OCI-LY7 (cell line): ENCODE measurements at places on chromosomes 2 and 18. TPM values are rescaled to one million over a fixed set of nuclear protein-coding genes. Genes with fewer than 3 reads are reported as not detected.

DNA sequence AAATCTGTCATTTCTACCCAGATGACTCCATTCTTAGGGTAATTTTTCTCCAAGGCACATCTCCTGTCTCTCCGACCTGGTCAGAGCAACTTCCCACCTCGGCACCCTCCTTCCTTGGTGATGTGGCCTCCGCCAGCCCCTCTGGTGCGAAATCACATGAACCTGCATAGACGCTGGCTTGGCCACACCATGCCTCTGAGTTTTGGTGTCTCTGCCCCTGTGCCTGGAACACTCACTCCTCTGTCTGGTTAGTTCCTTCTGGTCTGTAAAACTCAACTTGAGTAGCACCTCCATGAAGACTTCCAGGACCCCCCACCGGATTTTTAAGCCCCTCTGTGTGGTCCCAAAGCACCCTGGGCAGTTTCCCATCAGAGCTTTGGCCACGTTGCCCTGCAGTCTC lies 83.2 kb upstream of the OTOS start:
- no peak for DNase-seq

WDR35 gene
- total RNA-seq = 1.5 and 2.2 TPM in 2 replicates

GRCh38 chr2:38718601-38719000 lies 32.6 kb downstream of the SRSF7 start:
- DNase-seq = no peak

DNA sequence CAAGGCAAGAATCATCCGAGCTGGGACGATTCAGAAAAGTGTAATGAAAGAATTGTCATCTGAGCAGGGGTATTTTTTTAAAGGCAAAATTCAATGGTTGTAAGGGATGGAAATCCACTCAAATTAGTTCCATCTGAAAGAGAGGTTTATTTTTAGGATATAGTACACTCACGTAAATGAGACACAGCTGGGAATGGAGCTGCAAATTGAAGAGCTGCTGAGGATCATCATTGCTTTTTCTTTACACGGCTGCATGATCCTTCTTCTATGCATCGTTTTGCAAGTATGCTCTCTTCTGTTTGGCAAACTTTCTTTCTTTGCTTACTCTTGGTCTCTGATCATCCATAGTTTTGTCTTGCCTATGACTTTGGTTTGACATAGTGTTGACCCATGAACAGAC lies 27.4 kb upstream of the CUL3 start:
- DNase-seq = no peak

DNA sequence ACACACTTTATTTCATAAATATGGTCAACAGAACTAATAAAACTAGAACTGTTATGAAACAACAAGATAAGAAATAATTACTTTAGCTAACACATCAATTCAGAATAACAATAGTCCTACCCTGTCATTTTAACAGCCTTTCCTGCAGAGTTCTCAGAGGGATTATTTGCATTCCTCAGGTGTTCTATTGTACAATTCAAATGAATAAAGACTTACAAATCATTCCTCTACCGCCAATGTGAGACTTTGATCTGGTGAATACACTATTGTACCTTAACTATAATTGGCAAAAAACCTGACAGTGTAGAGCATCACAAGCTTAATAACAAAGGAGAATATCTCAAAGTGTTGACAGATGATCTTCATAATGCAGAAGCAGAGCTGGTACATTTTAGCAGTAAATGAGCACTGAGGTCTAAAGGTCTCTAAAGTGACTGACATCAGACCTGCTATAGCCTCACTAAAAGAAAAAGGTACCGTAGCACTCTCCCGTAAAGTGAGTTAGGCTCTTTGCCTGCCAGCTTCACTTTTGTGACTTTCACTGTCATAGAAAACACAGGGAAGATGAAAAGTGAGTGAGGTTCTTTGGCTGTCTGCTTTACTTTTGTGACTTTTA lies 118.8 kb upstream of the SP3 start:
- DNase-seq = no peak

DNA sequence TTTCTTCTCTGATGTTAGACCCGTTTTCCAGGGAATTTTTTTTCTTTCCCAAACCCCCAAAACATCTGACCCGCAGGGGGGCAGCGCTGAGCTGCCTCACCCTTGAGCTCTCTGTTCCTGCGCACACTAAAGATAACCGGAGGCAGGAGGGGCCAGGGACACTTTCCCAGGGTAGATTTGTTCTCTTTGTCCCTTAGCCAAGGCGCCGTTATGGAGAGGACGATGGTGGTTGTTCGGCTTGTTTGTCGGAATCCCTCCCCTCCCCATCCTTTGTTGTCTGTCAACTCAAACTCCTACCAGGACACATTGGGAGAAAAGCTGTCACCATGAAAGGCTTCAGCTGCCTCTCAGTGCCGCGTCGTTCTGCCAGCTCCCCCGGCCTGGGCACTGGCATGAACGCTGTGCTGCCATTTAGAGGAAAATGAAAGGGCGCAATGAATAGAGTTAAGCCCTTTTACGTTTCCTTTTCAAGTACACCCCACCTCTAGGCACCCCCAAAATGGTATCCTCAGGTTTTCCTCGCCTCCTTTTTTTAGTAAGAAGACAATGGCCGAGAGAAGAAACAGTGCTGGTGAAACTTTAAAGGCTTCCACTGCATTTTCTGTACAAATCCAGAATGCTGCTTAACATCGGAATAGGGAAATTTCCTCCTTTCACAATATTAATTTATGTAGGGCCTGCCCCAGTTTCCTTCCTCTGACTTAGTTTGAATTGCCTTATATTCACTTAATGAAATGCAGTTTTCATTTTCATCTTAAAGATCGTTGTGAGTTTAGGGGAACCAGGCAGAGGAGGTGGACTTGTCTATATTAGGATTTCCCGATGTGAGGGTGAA lies 62.1 kb downstream of the RND3 start:
- no peak for DNase-seq

GRCh38 chr18:45121146-45121545 lies 440.5 kb downstream of the SETBP1 start:
- no peak for DNase-seq

FMNL2 gene
- 0.21 and 0.24 TPM in 2 replicates for total RNA-seq

ERCC3 gene
- 58.3 and 58.4 TPM in 2 replicates for total RNA-seq

DNA sequence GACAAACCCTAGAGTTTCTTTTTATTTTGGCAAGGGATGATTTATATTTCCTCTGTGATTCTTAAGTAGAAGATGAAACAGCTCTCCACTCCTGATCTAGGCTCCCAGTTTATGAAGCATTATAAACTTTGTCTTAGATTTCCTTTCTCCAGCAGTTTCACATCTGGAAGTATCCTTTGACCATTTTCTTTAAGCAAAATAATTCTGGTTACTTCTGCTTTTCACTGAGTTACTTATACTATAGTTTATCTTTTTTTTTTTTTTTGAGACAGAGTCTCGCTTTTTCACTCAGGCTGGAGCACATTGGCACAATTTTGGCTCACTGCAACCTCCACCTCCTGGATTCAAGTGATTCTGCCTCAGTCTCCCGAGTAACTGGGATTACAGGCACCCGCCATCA lies 45.5 kb downstream of the KCMF1 start:
- DNase-seq = no peak

DNA sequence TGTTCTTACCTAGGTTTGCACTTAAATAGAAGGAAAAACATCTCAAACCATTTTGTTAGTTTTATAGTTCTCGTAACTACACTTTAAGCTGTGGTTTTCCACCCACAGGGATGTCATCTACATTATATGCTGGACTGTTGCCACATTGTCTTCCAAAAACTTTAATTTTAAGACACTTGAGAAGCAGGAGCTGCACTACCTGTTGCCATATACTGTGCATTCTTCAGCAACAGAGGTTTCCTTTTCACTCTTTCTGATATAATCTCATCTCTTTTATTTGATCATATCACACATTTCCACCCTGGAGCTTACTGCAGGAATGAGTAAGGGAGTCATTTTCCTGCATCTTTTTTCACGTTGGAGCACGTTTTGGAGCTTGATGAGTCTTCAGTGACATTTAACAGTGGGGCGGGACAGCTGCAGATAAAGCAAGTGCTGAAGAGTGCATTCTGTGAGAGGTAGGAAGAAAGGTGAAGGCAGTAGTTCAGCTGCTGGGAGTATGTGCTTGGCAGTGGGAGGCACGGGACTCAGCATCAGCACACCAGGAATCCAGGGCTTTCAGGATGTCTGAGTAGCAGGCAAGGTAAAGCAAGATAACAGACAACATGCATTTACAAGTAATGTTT lies 3.8 kb downstream of the LIMS1 start:
- DNase-seq = no peak

ARHGEF4 gene
- 1.3 and 1.7 TPM in 2 replicates for total RNA-seq

GRCh38 chr2:155368934-155369333 lies 670.4 kb downstream of the KCNJ3 start:
- DNase-seq = peak; percentile 34

- no peak for DNase-seq
Measured at GRCh38 chr18:31497836-31498573, at the start of gene DSG2. Gene DSG2, plus strand, starts transcription at chr18:31498177. Its CDS starts 75 bp downstream, at chr18:31498252.

DNA sequence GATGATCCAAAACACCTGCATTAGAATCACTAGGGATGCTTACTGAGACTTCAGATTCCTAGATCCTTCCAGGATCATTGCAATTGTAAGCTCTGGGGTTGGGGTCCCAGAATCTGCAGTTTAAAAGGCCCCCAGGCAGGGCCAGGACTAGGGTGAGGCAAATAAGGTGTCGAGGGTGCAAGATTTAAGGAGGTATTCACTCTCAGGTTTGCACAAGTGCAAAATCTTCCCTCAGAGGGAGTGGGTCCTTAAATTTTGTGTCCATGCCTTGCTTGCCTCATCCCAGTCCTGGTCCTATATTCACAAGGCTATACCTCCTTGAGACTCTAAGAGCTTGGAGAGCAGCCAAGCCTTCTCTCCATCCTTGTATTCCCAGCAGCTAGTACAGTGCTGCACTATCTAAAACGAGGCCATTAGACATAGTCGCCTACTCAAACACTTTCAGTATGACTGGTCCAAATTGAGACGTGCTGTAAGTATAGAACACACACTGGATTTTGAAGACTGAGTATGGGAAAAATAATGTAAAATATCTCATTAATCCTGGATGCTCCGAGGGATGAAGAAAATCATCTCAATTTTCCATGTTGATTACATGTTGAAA lies 31.6 kb upstream of the MREG start:
- no peak for DNase-seq

DNA sequence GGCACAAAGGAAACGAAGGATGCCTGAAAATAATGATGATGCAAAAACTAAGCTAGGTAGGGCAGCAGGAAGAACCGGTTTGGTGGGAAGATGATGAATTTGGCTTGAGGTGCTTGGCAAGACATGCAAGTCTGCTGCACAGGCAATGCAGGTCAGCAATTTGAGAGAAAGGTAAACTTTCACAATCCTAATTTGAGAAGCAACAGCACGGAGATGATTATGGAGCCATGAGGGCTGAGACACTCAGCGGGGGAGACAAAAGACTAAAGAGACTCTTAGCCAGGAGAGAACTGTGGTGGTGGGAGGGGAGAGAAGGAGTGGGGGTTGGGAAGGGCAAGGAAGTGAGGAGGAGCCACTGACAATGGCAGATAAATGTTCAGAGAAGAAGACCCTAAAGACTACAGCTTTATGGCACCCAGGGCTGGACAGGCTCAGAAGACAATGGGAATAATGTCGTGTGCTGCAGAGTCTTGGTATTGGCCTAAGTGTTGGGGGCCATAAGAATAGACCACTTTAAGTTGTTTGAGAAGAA lies 19.4 kb upstream of the RNF149 start:
- no peak for DNase-seq

DNA sequence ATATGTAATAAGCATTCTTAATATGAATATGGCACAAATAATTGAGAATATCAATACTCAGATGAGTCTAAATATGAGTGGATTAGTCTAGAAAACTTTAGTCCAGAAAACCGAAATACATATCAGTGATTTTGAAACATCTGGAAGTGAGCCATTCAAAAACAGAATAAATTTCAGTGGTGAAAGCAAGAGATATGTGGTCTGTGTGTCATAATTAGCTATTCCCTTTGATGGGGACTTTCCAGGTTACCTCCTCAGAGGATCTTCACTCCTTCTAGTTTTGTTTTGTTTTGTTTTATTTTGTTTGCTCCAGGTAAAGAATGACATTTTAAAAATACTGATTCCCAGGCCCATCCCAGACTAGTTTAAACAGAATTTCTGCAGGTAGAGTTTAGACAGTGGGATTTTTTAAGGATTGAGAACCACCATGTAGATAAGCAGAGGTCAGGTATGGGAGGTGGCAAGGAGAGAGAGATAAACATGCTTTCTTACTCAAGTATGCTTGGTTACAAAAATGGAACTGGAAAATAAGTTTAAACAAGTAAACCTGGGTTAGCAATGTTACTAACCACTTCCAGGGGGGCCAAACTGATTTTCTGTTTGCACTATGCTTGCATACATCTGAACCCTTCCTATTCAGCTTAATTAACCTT lies 70.7 kb downstream of the NABP1 start:
- DNase-seq = no peak

SALL3 gene
- not detected in 2 replicates for total RNA-seq

GRCh38 chr2:235556086-235556485 lies 62.2 kb downstream of the AGAP1 start:
- no peak for DNase-seq

PARD3B gene
- total RNA-seq = not detected in 2 replicates

GAL3ST2 gene
- total RNA-seq = 1.1 TPM in 2 replicates

SDC1 gene
- 0.10 TPM in 1 of 2 replicates, not detected in the other for total RNA-seq

DNA sequence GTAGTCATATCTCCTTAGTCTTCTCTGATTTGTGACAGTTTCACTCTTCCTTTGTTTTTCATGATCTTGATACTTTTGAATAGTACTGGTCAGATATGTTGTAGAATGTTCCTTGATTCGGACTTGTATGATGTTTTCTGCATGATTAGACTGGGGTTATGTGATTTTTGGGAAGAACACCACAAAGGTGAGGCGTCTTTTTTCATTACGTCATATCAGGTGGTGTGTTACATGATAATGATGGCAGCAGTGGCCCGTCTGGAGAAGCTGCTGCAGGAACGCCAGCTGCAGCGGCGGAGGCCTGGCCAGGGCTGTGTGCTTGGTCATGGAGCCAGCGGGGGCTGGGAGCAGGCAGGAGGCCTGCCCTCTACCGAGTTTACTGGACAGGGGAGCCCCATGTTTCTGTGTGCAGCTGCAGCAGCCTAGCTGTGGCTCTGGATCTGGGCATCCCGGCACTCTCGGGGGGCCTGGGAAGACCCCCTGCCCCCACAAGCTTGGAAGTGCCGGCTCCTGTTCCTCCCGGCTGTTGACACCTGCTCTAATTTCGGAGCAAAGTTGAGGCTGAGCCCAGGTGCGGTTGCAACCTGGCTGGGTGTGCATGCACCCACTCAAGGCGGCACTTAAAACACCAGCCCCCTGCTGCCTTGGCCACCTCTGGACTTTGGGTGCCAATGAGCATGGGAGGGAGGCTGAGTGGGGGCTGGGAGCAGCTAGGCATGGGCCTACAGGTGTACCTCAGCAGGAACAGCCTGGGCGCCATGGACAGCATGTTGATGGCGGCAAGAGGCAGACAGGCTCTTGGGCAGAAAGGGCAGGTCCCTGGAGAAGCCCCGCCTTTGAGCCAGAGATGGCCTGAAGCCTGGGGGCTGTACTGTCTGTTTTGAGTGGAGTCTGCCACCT lies 26.1 kb downstream of the SLC4A10 start:
- DNase-seq = no peak

DNA sequence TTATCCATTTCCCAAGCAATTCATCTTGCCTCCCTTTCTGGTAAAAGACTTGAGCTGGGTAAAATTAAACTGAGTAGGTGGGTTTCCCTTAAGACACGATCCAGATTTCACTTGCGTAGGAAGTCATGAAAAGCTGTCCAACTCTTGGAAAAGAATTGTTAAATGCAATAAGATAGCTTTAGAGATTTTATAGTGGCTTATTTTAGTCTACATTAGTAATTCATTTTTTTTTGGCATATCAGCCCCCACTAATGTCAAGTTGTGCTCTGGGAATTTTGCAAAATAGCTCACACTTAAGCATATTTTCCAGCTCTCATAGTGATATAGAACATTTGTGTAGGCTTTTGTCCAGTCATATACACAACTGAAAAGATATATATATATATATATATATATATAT lies 344.7 kb upstream of the FIGN start:
- DNase-seq = no peak

- DNase-seq = no peak
Measured at GRCh38 chr2:179140571-179140970, 90.6 kb upstream of the CCDC141 start.

ANKRD30B gene
- not detected in 2 replicates for total RNA-seq
